ENCODE measurements at places on chromosomes 6 and 20. TPM values are rescaled to one million over a fixed set of nuclear protein-coding genes. Genes with fewer than 3 reads are reported as not detected.

Gene LZTS3
- total RNA-seq: 10.9 TPM

Gene BTBD3
- total RNA-seq: 62.1 TPM

Gene TSHZ2
- 1.7 TPM for total RNA-seq

Gene HRH3
- not detected for total RNA-seq

Gene TSPO2
- not detected for total RNA-seq

Gene SPTLC3
- total RNA-seq: 6.6 TPM

Gene PLCB1
- total RNA-seq: 10.9 TPM

Gene HINT3
- 24.7 TPM for total RNA-seq

Gene EFCAB8
- not detected for total RNA-seq

Gene LBP
- not detected for total RNA-seq

Gene CYP21A2
- total RNA-seq: not detected

Gene B3GAT2
- not detected for total RNA-seq

Gene TCP11
- total RNA-seq: not detected

Gene FAM83B
- total RNA-seq: 48.3 TPM

Gene LHFPL5
- not detected for total RNA-seq

Gene WFDC2
- 124 TPM for total RNA-seq

Gene GSTA2
- total RNA-seq: not detected

Gene TRIM40
- 13.2 TPM for total RNA-seq

Gene DZANK1
- total RNA-seq: 1.8 TPM
